ENCODE measurements at places on chromosomes 1 and 21. TPM values are rescaled to one million over a fixed set of nuclear protein-coding genes. Genes with fewer than 3 reads are reported as not detected.
A peak's percentile ranks its signal among the peaks of the same experiment; 100 is the strongest.

DNA sequence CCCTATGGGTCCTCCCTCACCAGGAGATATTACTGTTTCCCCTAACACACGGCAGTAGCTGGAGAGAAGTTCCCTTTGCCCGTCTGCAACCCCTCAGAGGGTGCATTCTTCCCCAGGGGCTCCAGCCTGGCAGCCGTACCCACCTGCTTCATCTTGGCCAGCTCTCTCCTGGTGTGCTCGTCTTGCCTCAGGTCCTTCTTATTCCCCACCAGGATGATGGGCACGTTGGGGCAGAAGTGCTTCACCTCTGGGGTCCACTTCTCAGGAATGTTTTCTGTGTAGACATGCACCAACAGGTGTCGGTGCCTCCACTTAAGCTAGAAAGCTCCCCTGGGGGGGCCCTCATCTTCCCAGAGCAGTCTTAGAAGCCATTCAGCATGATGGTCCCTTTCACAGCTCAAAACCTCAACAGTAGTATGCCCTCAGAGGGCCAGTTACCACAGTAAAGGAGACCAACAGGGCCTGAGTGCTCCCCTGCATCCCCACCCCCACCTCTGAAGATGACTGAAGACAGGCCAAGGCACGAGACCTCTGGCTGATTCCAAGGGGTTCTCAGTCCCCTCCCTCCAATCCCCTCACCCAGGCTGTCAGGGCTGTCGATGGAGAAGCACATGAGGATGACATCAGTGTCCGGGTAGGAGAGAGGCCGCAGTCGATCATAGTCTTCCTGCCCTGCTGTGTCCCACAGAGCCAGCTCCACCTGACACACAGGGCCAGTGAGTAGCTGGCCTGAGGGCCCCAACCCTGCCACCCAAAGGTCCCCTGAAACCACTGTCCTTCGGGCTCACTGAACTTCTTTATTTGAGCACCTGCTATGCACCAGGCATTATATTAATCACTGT lies 4.3 kb downstream of the RHOC start:
- H3K36me3 ChIP-seq, result peaks cover 34% of the 10 kb centered on the region
- H3K4me3 ChIP-seq, result no peak overlapping the region
- H3K4me1 ChIP-seq, result peaks cover 79% of the 10 kb centered on the region
- H3K27me3 ChIP-seq, result no peaks in the 10 kb centered on the region
- H3K27ac ChIP-seq, result peak overlapping the region; percentile 76

DNA sequence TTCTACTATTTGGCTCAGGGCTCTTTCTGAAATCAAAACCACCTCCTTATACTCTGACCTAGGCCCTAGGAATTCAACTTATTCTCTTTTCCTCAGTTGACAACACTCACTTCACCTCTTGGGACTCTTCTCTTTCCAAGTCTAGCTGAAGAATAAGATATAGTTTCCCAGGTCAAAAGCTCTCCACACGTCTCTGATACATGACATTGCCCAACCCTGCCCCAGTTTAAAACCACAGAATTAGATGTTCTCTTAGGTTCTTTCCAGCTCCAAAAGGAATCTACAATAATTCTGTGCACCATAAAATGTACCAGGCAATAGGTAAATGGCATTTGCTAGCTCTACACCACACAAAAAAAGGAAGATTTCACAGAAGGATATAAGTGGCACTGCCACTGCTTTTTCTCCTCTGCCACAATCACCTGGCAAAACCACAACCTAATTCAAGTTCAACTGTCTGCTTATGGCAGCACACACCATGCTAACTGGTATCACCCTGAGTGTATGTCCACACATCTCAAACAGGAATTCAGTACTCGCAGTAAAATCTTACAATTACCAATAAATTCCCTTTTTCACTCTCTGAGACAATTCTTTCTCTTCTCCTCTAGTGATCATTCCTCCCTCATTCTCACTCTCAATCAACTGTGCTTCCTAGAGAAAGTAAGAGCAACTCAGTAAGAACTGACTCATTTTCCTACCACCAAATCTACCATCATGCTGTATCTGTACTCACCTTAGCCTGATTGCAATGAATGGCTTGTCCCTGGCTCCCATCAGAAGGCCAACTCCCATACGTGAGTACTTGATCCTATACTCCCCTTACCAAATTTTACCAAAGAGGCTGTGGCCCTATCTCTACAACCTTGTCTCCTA lies 27.3 kb downstream of the ZBTB8OS start:
- H3K4me3 ChIP-seq, result no peak overlapping the region
- DNase-seq, result no peak
- no peaks in the 10 kb centered on the region for H3K4me1 ChIP-seq
- no peaks in the 10 kb centered on the region for H3K27me3 ChIP-seq
- H3K27ac ChIP-seq, result no peak overlapping the region
- H3K36me3 ChIP-seq, result peaks cover 34% of the 10 kb centered on the region

- H3K4me1 ChIP-seq, result peaks cover 23% of the 10 kb centered on the region
- no peak overlapping the region for H3K4me3 ChIP-seq
- H3K27me3 ChIP-seq, result peaks cover 37% of the 10 kb centered on the region
- H3K27ac ChIP-seq, result no peak overlapping the region
Observed at GRCh38 chr1:17117451-17118265, 1.6 kb downstream of the PADI2 start.

GRCh38 chr1:244352156-244352830 lies 99.4 kb downstream of the ADSS2 start:
- H3K4me3 ChIP-seq, result no peak overlapping the region
- H3K36me3 ChIP-seq, result no peaks in the 10 kb centered on the region
- peaks cover 10% of the 10 kb centered on the region for H3K4me1 ChIP-seq

GRCh38 chr1:225941187-225941941 lies at the start of gene LEFTY2:
Gene LEFTY2, minus strand, starts transcription at chr1:225941220. Its CDS starts 80 bp downstream, at chr1:225941140.
- no peak within 1 kb of the TSS for H3K4me3 ChIP-seq
- H3K4me1 ChIP-seq, result peaks cover 17% of the 10 kb centered on the region
- no peaks in the 10 kb centered on the region for H3K27me3 ChIP-seq
- no peak for DNase-seq
- no peaks in the 10 kb centered on the region for H3K36me3 ChIP-seq
- H3K27ac ChIP-seq, result peak within 1 kb of the TSS; percentile 63

DNA sequence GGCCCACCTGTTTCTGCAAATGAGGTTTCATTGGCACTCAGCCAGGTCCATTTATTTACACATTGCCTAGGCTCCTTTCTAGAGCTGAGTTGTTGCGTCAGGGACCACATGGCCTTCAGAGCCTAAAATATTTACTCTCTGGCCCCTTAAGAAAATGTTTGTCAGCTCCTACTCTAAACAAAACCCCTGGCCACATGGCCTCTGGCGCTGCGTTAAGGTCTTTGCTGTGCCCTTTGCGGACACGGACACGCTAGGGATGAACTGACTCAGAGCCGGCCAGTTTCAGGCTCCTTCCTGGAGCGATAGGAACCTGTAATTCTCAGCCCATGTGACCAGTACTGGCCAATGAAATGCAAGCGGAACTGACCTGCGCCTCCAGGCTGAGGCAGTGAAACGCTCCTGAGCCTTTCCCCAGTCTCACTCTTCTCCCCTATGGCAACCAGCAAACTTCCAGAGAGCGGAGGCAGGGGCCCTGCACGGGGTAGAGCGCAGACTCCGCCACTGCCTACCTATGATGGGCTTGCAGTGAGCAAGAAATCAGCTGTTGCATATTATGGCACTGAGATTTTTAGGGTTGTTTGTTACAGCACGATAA lies 160.3 kb downstream of the ETS2 start:
- DNase-seq, result peak; percentile 78
- no peak overlapping the region for H3K4me3 ChIP-seq
- H3K4me1 ChIP-seq, result peaks cover 7% of the 10 kb centered on the region
- H3K27ac ChIP-seq, result peak overlapping the region; percentile 34
- no peaks in the 10 kb centered on the region for H3K36me3 ChIP-seq
- H3K27me3 ChIP-seq, result no peaks in the 10 kb centered on the region

DNA sequence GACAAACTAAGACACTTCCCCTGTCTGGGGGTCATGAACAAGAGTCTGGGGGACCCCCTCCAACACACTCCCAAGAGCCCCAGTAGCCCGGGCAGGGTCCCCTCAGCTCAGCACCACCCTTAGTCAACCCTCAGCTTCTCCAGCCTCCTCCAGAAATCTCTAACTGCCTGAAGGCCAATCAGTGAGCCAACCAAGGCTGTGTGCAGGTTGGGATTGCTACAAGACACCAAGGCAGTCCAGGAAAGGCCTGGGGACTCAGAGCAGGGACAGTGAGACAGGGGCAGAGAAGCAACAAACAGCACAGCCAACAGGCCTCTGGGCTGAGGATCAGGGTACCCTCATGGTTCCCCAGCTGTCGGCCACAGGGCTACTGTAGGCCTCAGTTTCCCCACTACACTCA lies 13.3 kb downstream of the SMIM12 start:
- no peaks in the 10 kb centered on the region for H3K27me3 ChIP-seq
- H3K4me1 ChIP-seq, result peaks cover 17% of the 10 kb centered on the region
- peaks cover 4% of the 10 kb centered on the region for H3K36me3 ChIP-seq

DNA sequence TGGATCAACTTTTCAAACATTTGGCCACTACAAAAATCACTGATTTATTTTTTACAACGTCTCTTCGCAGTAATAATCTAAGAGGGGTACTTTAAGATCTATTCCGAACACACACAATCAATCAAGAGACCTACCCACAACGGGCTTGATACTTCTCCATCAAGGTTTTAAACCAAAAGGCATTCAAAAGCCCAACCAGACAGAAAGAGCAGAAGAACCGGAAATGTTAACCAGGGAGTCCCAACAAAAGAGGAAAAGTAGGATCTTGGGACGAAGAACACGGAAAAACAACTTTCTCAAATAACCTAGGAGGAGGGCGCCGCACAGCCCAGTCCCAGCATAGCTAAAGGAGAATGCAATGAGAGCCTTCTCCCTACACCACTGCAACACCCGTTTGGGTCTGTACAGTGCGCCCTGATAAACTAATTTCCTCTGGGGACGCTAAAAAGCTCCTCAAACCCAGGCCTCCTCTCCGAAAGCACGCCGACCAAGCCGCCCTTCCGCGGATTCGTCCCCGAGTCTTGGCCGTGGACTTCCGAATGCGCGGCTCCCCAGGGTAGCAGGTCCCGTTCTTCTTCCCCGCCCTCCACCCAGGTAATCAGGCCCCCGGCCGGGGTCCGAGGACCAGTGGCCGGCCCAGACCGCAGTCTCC lies 623 bp downstream of the RPL22 start:
- H3K36me3 ChIP-seq, result peaks cover 36% of the 10 kb centered on the region
- no peaks in the 10 kb centered on the region for H3K27me3 ChIP-seq
- no peak for DNase-seq
- peaks cover 20% of the 10 kb centered on the region for H3K4me1 ChIP-seq

- no peak overlapping the region for H3K27ac ChIP-seq
- H3K27me3 ChIP-seq, result no peaks in the 10 kb centered on the region
- H3K4me1 ChIP-seq, result no peaks in the 10 kb centered on the region
- no peak for DNase-seq
- H3K4me3 ChIP-seq, result no peak overlapping the region
Observed at GRCh38 chr1:100076319-100076718, 56.4 kb downstream of the SASS6 start.

- no peak overlapping the region for H3K27ac ChIP-seq
- DNase-seq, result no peak
- peak overlapping the region; percentile 48 for H3K4me3 ChIP-seq
- H3K27me3 ChIP-seq, result no peaks in the 10 kb centered on the region
- H3K4me1 ChIP-seq, result peaks cover 5% of the 10 kb centered on the region
Observed at GRCh38 chr1:167120899-167121298, 27.0 kb downstream of the STYXL2 start.

DNA sequence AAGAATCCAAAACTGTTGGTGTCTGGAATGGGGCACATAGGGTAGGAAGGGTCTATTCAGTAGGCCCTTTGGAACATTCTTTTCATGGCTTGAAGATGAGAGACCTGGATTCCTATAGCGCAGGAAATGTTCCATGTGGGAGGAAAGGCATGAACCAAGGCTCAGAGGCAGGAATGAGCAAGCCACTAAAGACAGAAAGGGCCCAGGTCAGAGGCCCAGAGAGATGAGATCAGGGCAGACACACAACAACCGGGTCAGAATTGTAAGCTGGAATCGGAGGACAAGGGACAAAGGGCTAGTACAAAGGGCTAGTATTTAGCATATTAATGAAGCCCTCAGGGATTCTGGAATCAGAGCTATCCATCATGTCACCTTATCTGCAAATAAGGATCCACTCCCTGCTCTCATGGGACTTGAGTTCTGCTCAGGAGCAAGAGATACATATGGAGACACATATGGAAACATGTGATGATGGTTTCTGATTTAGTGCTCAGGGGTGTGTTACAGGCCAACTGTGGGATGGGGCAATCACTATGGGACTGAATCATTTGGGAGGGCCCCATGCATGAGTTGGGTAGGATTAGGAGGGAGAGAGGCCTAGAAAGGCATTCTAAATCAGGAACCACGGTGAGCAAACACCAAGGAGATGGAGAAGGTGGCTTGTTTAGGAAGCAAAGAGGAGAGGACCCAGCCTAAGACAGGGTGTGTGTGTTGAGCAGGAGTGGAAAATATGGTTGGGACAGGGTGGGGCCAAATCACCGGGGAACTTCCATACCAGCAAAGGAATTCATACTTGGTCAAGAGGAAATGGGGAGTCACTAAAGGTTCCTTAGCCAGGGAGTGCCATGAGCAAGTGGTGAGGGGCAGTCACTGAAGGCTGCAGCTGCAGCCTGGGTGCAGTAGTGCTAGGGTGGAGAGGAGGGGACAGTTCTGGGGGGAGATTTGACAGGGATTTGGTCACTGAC lies 8.6 kb downstream of the NECTIN4 start:
- no peaks in the 10 kb centered on the region for H3K27me3 ChIP-seq
- no peak overlapping the region for H3K27ac ChIP-seq
- peaks cover 13% of the 10 kb centered on the region for H3K4me1 ChIP-seq
- no peak for DNase-seq

GRCh38 chr1:242629396-242629795 lies 104.9 kb upstream of the PLD5 start:
- no peak overlapping the region for H3K27ac ChIP-seq
- DNase-seq, result no peak

GRCh38 chr1:42935971-42936308 lies 22.7 kb downstream of the SLC2A1 start:
- no peak overlapping the region for H3K4me3 ChIP-seq
- H3K36me3 ChIP-seq, result no peaks in the 10 kb centered on the region
- H3K4me1 ChIP-seq, result peaks cover 75% of the 10 kb centered on the region
- H3K27ac ChIP-seq, result no peak overlapping the region
- peak; percentile 33 for DNase-seq

DNA sequence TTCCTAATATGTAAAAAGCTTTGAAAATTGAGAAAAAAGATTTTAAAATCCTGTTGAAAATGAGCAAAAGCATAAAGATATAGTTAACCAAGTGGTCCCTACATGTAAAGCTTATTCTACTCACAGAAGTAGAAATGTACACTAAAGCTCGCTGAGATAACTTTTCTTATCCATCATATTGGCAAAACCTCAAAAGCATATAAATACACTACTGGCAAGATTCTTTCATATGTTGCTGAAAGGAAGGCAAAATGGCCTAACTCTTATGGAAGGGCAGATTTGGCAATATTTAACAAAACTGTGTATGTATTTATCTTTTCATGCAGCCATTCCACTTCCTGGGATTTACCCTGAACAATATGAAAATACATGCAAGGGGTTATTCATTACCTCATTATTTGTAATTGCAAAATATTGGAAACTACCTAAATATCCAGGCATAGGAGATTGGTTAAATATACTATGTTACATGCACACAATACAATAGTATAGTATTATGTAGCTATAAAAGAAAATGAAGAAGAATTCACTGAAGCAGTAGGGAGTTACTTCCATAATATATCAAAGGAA lies 43.2 kb upstream of the LYPLAL1 start:
- no peaks in the 10 kb centered on the region for H3K4me1 ChIP-seq
- no peak for DNase-seq
- no peaks in the 10 kb centered on the region for H3K27me3 ChIP-seq
- no peak overlapping the region for H3K27ac ChIP-seq
- H3K4me3 ChIP-seq, result no peak overlapping the region
- no peaks in the 10 kb centered on the region for H3K36me3 ChIP-seq

- DNase-seq, result no peak
- peaks cover 28% of the 10 kb centered on the region for H3K36me3 ChIP-seq
- no peaks in the 10 kb centered on the region for H3K27me3 ChIP-seq
- no peak overlapping the region for H3K27ac ChIP-seq
Observed at GRCh38 chr21:46486481-46487126, 27.9 kb downstream of the DIP2A start.

Gene UBL4B
- total RNA-seq, result not detected

Gene VTCN1
- total RNA-seq, result not detected

Gene BCAN
- not detected for total RNA-seq

Gene LAMB3
- 83.3 TPM for total RNA-seq

Measured in upper lobe of right lung (tissue), 1 donor.